ENCODE measurements at places on chromosomes 4 and X.

DNA sequence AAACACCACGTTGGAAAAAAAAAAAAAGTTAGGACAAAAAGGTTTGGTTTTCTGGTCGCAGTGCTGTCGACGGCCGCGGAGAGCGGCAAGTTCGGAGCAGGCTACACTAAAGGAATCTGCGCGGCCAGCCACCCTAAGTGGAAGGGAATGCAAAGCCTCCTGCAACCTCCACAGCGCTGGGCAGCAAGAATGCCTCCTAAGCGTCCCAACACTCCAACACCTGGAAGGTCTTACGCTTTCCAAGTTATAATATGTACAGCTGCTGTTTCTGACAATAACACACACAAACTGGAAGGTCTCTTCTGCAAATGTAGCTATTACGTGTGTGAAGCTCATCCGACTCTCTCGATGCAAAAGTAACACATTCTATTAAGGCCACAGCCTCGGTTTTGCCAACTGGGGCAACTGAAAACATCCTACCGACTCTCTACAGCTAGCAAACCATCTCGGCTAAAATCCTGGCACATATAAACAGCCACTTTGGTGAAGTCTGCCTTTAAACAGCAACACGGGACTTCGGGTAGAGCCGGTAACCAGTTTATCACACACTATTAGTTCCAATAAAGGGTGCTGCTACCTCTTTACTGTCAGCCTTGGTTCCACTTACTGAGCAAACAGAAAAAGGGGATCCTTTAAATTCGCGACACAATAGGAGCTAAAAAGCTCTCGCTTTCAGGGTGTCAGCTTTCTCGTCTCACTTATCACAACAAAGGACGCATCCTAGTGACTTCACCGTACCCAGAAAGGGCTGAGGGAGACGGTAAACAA is 895 bp downstream of the SMIM14 start:
- no peak for DNase-seq

- DNase-seq = no peak
These were observed 3.8 kb downstream of the SCML1 start for GRCh38 chrX:17741123-17741511.

GRCh38 chr4:25993395-25994185 is 79.6 kb downstream of the SMIM20 start:
- DNase-seq = no peak

- no peak for DNase-seq
These were observed 23.5 kb downstream of the USP46 start for GRCh38 chr4:52635560-52635959.

GRCh38 chr4:99998062-99998867 is 48.2 kb upstream of the H2AZ1 start:
- DNase-seq = no peak

DNA sequence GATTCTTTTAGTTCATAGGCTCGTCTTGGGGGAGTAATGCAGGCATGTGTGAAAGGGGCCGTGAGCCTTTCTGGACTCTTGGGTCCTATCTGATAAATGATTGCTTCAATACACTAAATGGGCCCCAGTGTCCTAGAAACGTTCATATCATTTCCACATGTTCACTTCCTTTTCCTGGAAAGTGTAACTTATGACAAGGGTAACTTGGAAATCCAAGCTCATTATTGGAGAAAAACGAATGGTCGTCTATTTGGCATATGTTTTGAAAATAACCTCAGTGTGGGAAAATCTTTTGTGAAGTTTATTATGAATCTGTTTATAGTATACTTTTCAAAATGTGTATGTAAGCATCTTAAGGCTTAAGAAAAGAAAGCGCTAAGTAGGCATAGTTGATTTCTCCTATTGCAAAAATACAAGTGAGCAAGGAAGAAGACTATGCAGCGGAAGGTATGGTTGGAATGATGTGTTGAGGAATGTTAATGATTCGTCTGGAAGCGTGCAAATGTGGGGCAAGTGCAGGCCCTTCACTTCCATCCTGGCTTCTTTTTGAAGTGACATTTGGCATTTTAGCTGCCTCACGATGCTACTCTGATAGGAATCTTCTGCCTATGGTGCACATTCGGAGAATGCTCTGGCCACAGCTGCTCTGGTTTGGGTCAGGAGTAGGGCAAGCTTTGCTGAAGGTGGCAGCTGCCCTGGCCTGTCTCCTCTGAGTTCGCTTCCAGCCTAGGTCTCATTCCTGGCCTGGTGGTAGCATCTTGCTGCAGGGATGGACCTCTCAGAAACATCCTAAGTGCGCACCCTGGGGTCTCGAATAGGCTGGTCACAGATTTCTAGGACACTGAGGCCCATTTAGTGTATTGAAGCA is 49.5 kb upstream of the STOX2 start:
- no peak for DNase-seq

- DNase-seq = no peak
These were observed 77.9 kb downstream of the ADGRL3 start for GRCh38 chr4:61277785-61278760.

GRCh38 chr4:45004847-45005565 is 278.6 kb upstream of the GNPDA2 start:
- DNase-seq = no peak

DNA sequence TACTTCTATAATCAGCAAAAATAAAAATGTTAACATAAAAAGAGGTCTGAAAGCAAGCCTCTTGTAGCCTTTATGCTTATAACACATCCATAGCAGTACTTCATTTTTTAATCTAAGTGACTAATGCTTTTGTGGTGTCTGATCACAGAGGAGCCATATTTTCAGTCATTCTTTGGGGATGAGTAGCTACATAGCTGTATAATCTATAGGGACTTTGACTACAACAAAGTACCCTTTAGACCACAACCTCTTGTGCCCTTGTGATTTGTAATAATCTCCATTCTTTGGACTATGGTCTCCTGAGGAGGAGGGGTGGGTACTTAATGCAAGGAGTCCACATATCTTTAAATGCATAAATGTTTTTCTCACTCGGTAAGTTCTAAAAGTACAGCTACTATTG is 9.6 kb downstream of the DRP2 start:
- DNase-seq = no peak

DNA sequence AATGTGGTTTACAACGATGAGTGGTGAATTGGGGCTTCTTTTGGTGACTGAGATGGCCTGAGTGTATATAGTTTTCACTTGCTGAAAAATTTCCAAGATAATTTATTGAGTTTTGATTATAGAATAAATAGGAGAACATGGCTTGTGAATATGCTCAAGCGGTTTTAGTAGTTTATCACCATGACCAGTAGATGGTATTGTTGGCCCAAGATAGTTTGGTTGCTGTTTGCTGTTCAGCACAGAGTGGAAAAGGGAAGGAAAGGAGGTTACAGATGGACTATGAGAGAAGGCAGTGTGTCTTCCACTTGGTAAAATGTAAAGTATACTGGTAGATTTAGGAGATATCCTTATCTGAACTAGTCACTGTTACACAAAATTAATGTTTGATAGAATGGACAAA is 55.8 kb upstream of the POU4F2 start:
- no peak for DNase-seq

GRCh38 chrX:41332408-41333002 is 1.5 kb upstream of the DDX3X start:
- DNase-seq = no peak

- no peak for DNase-seq
These were observed 26.0 kb downstream of the MANBA start for GRCh38 chr4:102734591-102735385.

DNA sequence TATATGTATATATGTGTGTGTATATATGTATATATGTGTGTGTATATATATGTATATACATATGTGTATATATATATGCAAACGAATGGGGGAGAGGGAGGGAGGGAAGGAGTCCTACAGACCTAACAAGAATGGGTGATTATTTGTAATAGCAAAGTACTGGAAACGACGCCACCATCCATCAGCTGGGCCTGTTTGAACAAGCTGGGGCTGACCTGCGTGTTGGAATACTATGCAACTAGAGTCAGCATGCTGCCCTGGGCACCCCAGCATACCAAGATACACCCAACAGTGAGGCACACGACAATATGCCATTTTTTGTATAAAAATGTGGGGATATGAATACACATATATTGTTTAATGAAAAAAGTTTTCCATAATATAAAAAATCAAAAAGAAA is 21.6 kb upstream of the CCNQ start:
- DNase-seq = no peak

DNA sequence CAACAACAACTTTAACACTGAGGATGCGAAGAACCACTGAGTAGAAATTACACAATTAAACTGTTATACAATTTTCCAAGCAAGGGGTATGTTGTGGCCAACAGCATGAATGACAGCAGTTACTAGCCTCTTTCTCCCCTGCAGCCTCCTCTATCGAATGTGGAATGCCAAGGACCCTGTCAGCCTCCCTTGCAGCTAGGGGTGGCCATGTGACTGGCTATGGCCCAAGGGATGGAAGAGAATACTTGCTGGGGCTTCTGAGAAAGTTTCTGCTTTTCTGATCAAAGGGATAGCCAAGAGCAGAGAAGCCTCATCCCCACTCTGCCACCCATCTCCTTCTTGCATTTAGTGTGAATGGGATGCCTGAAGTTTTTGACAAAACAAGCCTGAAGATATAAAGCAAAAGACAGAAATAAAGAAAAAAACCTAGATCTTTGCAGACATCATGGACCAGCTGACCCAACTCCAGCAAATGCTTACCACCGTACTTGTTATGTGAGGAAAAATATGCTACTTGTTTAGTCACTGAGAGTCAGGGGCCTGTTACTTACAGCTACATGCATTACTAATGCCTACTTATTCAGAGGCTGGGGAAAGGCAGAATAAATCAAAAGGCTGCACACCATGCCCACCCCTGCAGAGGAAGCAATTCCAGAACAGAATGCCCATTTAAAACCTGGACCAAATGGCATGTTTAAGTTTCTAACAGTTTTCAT is 32.0 kb downstream of the DCTD start:
- DNase-seq = no peak
